Fibroblast of skin of abdomen (primary cell): ENCODE measurements at places on chromosomes 3 and 15.
A peak's percentile ranks its signal among the peaks of the same experiment; 100 is the strongest.

DNA sequence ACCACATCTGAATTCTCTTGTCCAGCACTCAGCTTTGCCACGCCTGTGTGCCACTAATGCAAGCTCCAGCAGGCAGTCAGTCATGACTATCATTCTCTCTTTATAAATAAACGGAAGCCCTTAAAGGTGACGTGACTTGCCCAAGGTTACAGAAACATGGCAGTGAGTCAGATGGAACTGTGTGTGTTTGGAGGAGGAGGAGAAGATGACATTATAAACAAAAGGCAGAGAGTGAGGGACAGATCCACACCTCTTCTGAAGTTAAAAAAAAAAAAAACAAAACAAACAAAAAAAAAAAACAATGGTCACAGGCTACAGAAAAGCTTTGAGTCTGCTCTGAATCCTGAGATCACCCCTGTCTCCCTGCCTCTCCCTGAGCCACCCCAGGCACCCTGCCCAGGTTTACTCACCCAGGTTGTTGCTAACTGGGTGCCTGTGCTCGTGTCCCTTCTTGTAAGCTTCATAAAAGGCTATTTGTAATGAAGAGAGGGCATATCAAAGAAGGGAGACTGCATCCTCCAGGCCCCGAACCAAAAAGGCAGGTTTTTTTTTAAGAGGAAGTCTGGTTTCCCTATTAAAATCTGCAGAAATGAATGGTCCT, 119.7 kb upstream of the PHLDB2 start:
- DNase-seq: no peak

DNA sequence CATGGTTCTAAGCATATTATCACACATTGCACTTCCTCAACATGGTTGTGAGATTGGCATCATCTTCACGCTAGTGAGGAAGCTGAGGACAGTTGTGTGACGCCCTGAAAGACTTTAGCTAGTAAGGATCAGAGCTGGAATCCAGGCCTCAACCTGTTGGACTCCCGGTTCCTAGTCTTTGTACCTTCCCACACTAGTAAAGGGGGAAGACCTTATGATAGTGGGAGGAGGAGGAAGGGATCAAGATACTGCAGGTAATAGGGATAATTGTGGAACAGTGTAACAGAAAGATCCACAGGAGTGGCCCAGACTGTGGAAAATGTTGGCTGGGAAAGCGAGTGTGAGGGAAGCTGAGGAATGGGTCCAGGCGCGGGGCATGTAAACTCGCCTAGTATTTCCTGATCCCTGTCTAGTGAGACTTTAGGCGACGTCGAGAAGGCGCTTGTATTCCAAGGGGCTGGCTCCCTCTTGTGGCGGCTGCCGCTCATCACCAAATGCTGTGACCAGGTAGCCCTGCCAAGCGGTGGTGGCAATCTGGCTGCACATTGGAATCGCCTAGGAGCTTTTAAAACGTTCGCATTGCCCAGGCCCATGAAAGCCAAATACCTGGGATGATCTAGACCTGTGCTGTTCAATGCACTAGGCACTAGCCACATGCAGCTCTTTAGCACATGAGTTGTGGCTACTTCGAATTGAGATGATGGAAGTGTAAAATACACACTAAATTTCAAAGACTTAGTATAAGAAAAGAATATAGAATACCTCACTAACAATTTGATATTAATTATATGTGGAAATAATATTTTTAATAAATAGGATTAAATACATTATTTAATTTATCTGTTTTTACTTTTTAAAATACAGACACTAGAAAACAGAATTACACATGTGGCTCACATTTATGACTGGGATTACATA, 38.8 kb upstream of the CLDN18 start:
- peak; percentile 49 for DNase-seq

- no peak for DNase-seq
Measured at GRCh38 chr15:101654171-101654570, 2.0 kb upstream of the TM2D3 start.

GRCh38 chr3:101077361-101078011, 84.3 kb upstream of the ABI3BP start:
- DNase-seq: peak; percentile 28

DNA sequence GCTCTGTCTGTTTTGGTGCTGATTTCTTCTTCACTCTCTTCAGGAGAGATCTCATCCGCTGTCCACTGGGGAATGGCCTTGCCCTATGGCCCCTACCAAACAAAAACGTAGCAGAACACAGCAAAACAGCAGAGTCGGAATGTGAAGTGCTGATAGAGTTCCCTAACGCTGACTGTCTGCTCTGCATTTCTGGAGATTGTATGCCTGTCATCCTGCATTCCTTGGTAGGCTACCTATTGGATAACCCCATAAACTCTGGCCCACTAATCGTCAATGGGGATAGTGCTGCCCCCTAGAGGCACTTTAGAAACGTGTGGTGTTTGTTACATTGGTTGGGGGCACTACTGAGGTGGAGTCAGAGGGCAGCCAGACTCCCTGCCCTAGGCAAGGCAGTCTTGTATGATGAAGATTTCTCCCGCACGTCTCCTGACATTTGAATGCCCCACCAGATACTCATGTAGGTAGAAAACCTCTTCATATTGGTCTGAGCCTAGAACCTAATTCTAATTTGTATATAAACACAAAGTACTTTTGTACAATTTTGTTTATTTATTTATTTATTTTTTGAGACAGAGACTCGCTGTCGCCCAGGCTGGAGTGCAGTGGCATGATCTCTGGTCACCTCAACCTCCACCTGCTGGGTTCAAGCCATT, 15.6 kb upstream of the MAGEF1 start:
- peak; percentile 77 for DNase-seq

GRCh38 chr3:25218362-25218761, 209.7 kb upstream of the RARB start:
- DNase-seq: no peak

- no peak for DNase-seq
Measured at GRCh38 chr15:38658431-38658830, 93.8 kb upstream of the RASGRP1 start.

- DNase-seq: no peak
Measured at GRCh38 chr15:50340416-50340815, 14.6 kb downstream of the GABPB1 start.

DNA sequence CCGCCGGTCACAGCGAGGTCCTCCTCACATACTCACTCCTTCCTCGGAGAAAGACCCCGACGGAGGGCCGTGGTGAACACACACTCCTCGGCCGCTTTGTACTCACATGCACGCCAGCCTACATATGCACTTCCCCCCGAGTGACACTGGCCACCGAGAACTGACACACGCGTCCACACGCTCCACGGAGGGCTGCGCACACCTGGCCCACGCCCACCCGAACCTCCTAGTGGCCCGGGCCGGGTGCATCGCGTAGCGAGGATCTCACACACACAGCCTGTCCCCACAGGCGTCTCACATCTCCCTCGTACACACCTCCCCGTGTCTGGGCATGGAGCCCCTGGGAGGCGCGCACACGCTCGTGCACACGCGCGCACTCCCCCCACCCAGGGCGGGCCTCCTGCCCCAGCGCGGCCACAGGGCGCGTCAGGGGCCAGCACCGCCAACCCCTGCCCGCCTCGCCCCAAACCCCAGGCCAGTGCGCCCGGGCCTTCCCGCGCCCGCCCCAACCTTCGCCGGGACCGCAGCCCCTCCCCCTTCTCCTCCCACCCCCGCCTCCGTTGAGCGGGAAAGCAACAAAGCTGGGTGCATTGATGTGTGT, 411 bp upstream of the C3orf70 start:
- peak; percentile 17 for DNase-seq

- peak; percentile 44 for DNase-seq
Measured at GRCh38 chr15:57158589-57158988, 217.7 kb upstream of the CGNL1 start.

DNA sequence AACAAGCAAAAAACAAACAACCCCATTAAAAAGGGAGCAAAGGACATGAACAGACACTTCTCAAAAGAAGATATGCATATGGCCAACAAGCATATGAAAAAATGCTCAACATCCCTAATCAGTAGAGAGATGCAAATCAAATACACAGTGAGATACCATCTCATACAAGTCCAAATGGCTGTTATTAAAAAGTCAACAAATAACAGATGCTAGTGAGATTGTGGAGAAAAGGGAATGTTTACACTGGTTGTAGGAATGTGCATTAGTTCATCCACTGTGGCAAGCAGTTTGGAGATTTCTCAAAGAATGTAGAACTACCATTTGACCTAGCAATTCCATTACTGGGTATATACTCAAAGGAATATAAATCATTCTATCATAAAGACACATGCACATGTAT, 44.5 kb downstream of the RIOX2 start:
- no peak for DNase-seq

- no peak for DNase-seq
Measured at GRCh38 chr3:127598841-127599570, 795 bp downstream of the MCM2 start.

GRCh38 chr15:58549785-58550074, 117.9 kb downstream of the LIPC start:
- DNase-seq: no peak

- DNase-seq: no peak
Measured at GRCh38 chr3:39086144-39086543, 21.3 kb downstream of the GORASP1 start.

DNA sequence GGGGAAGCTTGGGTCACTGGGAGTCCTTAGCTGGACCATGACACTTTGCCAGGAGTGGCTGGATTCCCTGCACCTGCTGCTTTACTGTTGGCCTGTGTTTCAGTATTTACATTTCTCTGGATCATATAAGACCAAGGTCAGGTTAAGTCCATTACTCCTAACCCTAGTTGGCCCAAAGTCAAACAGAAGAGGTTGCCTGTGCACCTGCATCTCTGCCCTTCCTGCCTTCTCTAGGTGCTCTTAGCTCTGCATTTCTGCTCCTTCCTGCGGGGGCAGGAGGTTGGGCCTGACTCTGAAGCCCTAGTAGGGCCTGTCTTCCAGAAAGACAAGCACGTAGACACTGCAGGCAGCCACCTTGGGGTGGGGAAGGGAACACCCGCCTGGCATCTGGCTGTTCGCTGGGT, 124.3 kb downstream of the RPLP1 start:
- DNase-seq: no peak

DNA sequence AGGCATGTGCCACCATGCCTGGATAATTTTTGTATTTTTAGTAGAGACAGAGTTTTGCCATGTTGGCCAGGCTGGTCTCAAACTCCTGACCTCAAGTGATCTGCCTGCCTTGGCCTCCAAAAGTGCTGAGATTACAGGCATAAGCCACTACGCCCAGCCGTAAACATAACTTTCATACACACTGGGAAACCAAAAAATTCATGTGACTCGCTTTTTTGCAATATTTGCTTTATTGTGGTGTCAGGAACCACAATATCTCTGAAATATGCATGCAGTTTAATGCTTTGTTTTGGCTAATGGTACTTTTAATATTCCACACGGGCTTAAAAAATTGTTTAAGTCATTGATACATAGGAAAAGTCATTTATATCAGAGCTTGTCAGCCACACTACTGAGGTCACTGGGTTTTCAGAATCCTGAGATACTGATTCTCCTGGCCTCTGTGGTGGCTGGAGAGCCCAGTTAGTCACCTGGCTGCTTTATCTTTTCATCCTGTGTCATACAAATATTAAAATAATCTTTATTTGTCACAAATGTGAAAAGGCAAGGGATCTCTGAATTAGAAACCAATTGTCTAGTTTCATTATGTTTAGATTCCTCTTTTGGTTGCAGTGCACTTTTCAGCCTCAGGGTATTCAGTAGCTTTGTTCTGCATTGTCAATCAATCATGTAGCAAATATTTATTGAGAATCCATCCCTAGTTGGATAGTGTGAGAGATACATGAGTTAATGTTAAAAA, 10.0 kb downstream of the TMEM62 start:
- peak; percentile 10 for DNase-seq

DNA sequence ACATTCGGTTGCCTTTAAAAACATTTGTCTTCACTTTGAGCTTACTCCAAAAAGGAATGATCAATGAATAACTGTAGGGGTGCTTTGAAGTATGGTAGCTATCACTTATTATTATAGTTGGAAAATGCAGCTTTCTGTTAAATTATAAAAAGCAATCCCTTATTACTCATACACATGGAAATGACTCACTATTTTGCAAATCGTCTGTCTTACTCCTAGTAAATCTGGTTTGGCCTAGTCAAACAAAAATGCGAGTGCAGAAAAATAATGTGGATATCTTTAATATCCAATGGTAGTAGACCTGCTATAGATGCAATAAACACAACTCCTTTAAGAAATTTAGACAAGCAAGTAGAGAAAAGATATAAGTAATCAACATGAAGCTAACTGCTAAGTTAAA, 112.5 kb downstream of the ZIC1 start:
- DNase-seq: peak; percentile 70

GRCh38 chr15:70214276-70214675, 116.6 kb upstream of the TLE3 start:
- DNase-seq: no peak

GRCh38 chr3:122074621-122075265, 19.6 kb downstream of the CD86 start:
- no peak for DNase-seq

- DNase-seq: no peak
Measured at GRCh38 chr15:99628374-99629001, 62.7 kb downstream of the MEF2A start.

GRCh38 chr3:40299721-40300335, 9.7 kb upstream of the EIF1B start:
- peak; percentile 77 for DNase-seq

GRCh38 chr15:44298878-44299277, 10.4 kb downstream of the GOLM2 start:
- no peak for DNase-seq

GRCh38 chr3:188348435-188349244, 194.7 kb downstream of the LPP start:
- DNase-seq: peak; percentile 96

GRCh38 chr15:94670438-94671034, 439.2 kb downstream of the MCTP2 start:
- peak; percentile 29 for DNase-seq

GRCh38 chr3:170476291-170476690, 57.6 kb downstream of the CLDN11 start:
- DNase-seq: no peak

- no peak for DNase-seq
Measured at GRCh38 chr3:61734749-61735686, 173.6 kb downstream of the PTPRG start.

DNA sequence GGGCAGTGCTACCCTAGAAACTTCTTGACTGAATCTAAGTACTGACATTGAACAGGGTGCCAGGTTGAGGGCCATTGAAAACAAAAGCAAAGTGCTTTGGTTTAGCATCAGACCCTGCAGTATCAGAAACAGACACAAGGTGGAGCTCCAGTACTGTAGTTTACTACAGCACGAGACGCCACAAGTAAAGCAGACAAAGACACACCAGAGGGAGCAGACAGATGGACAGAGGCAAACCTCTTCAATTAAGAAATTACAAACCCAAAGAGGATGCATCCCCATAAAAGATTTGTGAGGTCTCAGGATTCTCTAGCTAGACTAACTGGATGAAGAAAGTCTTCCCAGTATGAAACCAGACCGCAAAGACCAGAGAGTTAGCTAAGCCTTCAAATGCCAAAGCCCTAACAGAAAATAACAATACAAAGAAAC, 16.6 kb downstream of the TOP2B start:
- DNase-seq: peak; percentile 73
